ENCODE measurements at places on chromosomes 3 and 15.

GRCh38 chr15:66613743-66614142 lies 47.9 kb upstream of the LCTL start:
- no peak for DNase-seq

DNA sequence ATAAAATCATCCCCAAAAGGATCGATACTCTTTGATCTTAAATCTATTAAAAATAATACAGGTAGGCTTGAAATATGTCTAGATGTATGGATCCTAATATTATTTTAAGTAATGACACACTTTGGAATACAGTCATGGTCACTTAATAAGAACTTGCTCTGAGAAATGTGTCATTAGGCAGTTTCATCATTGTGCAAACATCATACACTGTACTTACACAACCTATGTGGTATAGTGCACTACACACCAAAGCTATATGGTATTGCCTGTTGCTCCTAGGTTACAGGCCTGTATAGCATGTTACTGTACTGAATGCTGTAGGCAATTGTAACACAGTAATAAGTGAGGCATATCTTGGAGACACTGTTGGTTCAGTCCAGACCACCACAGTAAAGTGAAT lies 307.1 kb downstream of the RAP2B start:
- DNase-seq = no peak

DNA sequence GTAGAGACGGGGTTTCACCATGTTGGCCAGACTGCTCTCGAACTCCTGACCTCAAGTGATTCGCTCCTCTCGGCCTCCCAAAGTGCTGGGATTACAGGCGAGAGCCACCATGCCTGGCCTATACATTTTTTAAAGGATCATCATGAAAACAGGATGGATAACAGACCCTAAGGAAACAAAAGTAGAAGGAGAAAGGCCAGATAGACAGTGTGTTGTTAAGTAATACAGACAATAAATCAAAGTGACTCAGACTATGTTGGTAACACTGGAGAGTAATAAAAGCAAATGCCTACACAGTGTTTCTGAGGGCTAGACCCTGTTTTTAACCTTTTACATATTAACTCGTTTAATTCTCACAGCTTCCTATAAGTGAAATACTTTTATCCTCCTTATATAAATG lies 133.8 kb upstream of the MCTP2 start:
- no peak for DNase-seq

GRCh38 chr3:192516820-192517219 lies 210.5 kb downstream of the FGF12 start:
- no peak for DNase-seq

DNA sequence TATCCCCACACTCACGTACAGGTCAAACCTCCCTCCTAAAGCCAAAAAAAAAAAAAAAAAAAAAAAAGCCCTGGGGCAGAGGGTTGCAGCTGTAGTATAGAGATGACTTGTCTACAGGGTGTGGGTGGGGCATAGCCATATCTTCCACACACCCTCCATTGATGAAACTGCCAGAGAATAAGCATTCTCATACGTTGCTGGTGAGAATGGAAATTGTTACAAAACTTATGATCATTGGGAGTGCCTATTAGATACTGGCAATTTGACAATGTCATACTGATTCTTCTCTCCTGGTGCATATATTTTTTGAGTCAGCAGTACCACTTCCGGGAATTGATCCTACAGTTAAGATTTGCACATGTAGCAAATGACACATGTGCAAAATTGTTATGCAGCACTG lies 11.0 kb upstream of the CTNNB1 start:
- DNase-seq = no peak

- no peak for DNase-seq
These were observed 25.3 kb upstream of the ZNF770 start for GRCh38 chr15:35013370-35013769.

- DNase-seq = no peak
These were observed 30.7 kb downstream of the C3orf38 start for GRCh38 chr3:88180398-88180999.

- DNase-seq = no peak
These were observed 184.5 kb upstream of the ADAMTS9 start for GRCh38 chr3:64872345-64872744.

DNA sequence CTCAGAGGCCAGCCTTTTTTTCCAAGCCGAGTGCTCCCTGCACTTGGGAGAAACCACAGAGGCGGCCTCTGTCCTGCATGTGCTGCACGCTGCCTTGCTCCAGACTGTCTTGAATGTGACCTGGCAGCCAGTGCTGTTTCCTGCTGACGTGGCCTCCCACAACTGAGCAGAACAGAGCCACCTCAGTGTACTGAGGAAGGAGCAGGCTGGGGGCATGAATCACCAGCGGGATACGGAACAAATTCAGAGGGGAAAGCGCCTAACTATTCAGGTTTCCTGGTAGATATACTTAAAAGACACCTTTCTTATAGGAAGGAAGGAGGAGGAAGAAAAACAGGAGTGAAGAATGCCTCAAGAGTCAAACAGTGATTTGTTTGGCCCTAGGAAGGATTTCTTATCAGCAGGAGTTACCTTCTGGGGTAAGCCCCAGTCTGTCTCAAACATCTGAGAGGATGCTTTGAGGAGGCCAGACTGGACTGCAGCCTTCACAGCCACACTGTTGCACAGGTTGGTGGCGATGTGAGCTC lies 114.0 kb downstream of the FNDC3B start:
- no peak for DNase-seq

- DNase-seq = no peak
These were observed 32.2 kb upstream of the DPPA4 start for GRCh38 chr3:109369510-109369909.

- no peak for DNase-seq
These were observed 87.5 kb upstream of the GOLGA6B start for GRCh38 chr15:72566973-72567372.

- DNase-seq = no peak
These were observed 2.9 kb downstream of the SNRPN start for GRCh38 chr15:24957691-24958090.

DNA sequence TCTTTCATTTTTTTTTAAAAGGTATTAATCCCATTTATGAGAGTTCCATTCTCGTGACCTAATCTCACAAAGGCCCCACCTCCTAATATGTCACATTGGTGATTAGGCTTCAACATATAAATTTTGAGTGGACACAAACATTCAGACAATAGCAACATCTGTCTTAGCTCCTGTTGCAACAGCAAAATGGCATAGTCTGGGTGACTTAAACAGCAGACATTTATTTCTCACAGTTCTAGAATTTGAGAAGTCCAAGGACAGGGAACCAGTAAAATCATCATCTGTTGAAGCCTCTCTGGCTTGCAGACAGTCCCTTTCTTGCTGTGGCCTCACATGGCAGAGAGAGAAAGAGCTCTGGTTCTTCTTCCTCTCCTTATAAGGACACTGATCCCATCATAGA lies 3.2 kb upstream of the PLSCR2 start:
- DNase-seq = no peak

DNA sequence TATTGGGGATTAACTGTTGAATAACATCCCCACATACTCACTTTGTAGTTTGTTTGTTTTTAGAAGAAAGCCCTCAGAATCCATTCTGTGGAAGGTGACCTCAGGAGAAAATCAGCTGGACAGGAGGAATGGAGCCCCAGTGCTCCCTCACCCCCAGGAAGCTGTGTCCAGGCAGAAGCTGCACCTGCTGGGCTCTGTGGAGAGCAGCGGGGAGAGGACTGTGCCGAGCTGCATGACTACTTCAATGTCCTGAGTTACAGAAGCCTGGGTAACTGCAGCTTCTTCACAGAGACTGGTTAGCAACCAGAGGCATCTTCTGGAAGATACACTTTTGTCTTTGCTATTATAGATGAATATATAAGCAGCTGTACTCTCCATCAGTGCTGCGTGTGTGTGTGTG lies 14.0 kb downstream of the TIGIT start:
- no peak for DNase-seq

GRCh38 chr3:38235466-38235865 lies 30.1 kb upstream of the SLC22A13 start:
- no peak for DNase-seq

DNA sequence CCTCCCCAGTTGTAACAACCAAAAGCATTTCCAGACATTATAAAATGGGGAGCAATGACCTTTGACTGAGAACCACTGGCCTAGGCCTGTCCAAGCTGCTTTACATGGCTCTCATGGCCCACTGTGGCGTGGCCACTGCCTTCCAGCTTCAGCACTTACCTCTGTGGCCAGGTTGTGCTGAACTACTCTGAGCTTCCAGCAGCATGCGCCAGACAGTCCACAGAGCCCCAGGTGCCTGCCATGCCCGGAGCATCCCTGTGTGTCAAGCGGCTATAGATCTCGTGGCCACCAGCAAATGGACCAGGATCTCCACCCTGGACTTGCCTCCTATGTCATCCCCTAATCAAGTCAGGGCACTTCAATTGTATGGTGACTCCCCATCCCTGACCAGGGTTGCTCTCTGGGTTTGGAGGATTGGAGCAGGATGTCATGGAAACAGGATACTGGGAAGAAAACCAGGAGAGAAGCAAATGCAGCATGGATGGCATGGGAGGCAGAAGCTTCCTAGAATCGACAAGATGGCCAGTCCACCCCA lies 199.7 kb downstream of the UACA start:
- DNase-seq = no peak

DNA sequence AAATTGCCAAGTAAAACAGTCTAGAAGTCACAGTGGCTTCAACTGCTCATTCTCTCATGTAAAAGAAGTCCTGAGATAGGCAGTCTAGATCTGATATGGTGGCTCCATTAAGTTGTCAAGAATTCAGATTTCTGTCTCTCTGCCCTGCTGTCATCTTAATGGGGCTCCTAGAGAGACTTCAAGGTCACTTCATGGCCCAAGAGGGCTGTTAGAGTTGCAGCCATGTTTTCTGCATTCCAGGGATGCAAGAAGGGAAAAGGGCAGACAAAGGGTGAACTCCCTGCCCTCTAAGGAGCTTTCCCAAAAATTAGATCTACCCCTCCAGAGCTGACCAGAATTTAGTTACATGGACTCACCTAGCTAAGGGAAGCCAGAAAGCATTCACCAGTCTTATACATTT lies 23.1 kb downstream of the ABHD2 start:
- no peak for DNase-seq

- DNase-seq = no peak
These were observed 270.5 kb upstream of the P2RY1 start for GRCh38 chr3:152564459-152564858.

DNA sequence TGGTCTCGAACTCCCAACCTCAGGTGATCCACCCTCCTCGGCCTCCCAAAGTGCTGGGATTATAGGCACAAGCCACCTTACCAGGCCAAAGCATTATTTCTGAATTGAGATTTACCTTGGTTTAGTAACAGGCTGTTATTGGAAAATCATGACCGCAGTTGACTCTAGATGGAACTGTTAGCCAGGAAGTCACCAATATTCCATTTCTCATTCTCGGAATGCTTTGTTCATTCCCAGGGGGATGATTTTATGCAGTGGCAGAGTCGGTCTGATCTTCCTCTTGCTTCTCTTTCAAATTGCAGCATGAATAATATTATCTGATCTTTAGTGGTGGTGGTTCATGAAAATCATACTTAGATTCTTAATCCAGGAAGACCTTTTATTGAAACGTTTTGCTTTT lies 195.5 kb upstream of the MBNL1 start:
- DNase-seq = no peak

- DNase-seq = no peak
These were observed 19.4 kb upstream of the ACAP2 start for GRCh38 chr3:195462308-195462610.

DNA sequence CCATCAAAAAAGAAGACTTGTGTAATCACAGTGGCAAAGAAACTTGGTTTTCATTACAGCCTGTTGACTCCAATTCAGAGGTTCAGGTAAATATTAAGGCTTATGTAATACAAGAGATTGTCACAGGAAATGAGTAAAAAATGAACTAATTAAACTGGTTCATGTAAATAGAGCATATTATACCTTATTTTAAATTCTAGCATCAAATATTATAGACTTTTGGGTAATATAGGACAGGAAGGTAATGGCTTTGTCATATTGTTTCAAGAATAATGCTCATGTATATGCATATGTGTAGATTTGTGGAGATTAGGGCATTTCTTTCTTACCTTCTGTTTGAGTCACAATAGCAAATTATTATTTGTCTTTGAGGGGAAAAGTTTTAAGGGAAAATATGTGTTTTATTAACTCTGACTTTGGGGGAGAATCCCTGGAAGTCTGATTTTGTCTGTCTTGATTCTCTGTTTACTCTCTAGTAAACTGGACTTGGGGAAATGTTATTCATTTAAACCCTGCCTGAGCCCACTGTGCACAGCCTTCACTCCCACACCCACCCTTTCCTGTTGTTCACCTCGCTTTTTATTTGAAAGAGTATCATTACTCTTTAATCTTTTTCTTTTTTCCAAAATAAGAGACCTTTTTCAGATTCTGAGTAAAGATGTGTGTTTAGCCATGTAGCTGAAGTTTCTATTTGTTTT lies 43.0 kb downstream of the RASA2 start:
- no peak for DNase-seq

GRCh38 chr15:52191207-52191606 lies at the start of gene GNB5:
Gene GNB5, minus strand, starts transcription at chr15:52191392. Its CDS starts 6,716 bp downstream, at chr15:52184676.
- DNase-seq = no peak

GRCh38 chr3:9183811-9184460 lies 65.5 kb downstream of the SRGAP3 start:
- DNase-seq = no peak

DNA sequence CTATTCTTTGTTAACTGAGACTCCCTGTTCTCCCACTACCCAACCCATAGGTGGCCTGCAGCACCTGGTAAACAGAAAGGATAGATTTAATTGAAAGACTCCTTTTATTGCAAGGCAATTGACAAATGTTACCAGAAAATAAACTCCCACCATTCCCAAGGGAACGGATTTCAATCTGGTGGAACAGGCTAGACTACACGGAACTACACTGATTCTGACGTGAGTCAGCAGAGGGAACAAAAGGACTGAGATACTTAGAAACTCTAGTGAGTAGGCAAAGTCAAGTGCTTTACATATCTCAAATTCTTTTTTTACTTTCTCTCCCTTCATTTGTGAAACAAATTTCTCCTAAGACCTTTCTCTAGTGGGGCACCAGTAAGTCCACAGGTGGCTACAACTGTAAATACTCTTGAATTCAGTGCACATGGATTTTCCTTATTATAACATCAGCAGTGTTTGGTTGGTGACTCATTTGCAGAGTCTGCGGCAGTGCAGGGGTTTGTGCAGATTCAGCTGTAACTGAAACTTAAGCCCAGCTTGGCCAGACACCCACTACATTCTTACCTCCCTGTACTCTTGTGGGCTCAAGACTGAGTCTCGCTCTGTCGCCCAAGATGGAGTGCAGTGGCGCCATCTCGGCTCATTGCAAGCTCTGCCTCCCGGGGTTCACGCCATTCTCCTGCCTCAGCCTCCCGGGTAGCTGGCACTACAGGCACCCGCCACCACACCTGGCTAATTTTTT lies 34.3 kb upstream of the PLSCR2 start:
- DNase-seq = no peak

GRCh38 chr3:149388001-149388440 lies 10.6 kb upstream of the TM4SF1 start:
- DNase-seq = no peak

- no peak for DNase-seq
These were observed 104.7 kb downstream of the PGPEP1L start for GRCh38 chr15:98902931-98903330.

- no peak for DNase-seq
These were observed 108.3 kb upstream of the GADL1 start for GRCh38 chr3:31002730-31003129.
